Fibroblast of skin of scalp (primary cell): ENCODE measurements at places on chromosomes 5 and 9.

DNA sequence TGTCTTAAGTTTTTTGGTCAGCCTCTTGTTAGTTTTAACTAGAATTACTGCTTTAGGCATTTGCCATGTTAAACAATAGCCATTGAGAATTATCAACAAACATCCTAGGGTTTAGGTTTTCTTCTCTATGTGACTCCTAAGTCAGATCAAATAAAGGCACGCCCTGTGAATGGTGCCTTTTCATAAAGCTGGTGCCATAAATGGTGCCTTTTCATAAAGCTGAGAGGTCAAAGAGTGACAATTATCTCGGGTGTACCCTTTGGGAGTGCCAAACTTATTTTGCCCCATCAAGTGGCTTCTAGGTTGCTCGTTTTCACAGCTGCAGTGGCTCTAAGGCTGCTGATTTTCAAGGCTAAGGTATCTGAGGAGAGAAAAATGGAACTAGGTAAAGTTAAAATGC is 391.6 kb downstream of the DMRTA1 start:
- DNase-seq, result no peak

- no peak for DNase-seq
Observed at GRCh38 chr9:18668944-18669343, 195.0 kb downstream of the ADAMTSL1 start.

- no peak for DNase-seq
Observed at GRCh38 chr9:94984891-94985476, 258.5 kb downstream of the AOPEP start.

- no peak for DNase-seq
Observed at GRCh38 chr5:76290321-76290757, 112.7 kb upstream of the IQGAP2 start.

DNA sequence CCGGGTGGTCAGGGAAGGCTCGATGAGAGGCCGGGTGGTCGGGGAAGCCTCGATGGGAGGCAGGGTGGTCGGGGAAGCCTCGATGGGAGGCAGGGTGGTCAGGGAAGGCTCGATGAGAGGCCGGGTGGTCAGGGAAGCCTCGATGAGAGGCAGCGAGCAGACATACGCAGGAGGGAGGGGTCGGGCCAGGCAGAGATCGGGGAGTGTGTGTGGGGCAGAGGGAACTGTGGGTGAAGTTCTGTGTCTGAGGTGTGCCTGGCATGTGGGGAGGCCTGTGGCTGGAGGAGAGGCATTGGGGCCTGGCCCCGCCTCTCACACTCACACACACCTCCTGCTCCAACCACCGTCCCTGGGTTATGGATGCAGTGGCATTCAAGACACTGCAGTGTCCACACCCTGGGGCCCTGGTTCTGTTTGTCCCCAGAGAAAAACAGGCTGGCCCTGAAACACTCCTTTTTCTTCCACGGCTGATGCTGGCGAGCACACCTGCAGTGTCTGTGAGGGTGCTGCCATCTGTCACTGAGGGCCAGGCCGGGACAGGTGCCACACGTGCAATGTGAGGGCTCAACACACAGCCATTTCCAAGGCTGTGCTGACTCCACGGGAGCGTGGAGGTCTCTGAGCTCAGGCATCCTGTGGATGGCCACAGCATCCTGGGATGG is 6.5 kb upstream of the PLEKHG4B start:
- no peak for DNase-seq

- DNase-seq, result no peak
Observed at GRCh38 chr5:124417196-124417595, 329.2 kb downstream of the ZNF608 start.

GRCh38 chr5:73126957-73127356 is 6.6 kb downstream of the TMEM171 start:
- no peak for DNase-seq

DNA sequence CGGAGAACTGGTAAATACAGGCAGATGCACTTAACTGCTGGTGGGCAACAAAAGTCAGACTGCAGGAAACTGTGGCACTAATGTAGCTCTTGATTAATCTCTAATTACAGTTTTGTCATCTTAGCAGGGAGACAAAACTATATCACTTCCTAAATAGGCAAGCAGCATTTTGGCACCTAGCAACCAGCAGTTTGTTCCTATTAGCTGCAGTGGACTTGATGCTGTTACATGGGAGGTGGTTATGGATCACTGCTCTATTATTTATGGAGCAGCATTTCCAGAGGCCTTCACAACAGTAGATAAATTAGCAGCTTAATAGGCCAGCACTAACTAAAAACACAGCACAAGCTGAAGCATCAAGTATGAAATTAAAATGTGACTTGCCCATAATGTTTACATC is 518.3 kb upstream of the ITGA1 start:
- no peak for DNase-seq

DNA sequence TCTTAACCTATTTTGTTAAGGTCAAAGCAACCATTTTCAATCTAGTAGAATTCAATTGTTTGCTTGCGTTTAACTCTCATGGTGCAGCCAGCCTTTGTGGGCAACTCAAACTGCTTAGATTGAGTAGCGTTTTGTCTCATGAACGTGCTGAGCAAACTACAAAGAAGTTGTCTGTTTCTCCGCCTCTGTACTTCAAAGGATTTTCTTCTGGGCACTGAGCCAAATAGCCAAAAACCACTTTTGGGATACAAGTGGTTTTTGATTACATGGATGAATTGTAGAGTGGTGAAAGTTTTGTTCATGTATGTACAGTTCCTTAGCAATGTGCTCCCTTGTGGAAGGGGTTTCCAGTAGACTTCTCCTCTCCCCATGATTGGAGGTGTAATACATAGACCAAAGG is 122.9 kb downstream of the CFAP90 start:
- no peak for DNase-seq

GRCh38 chr5:146813346-146814157 is 65.0 kb downstream of the PPP2R2B start:
- DNase-seq, result no peak

GRCh38 chr9:116087751-116088194 is 65.8 kb upstream of the PAPPA start:
- DNase-seq, result peak; percentile 70

GRCh38 chr5:177607452-177608192 is 7.7 kb downstream of the B4GALT7 start:
- peak; percentile 83 for DNase-seq

DNA sequence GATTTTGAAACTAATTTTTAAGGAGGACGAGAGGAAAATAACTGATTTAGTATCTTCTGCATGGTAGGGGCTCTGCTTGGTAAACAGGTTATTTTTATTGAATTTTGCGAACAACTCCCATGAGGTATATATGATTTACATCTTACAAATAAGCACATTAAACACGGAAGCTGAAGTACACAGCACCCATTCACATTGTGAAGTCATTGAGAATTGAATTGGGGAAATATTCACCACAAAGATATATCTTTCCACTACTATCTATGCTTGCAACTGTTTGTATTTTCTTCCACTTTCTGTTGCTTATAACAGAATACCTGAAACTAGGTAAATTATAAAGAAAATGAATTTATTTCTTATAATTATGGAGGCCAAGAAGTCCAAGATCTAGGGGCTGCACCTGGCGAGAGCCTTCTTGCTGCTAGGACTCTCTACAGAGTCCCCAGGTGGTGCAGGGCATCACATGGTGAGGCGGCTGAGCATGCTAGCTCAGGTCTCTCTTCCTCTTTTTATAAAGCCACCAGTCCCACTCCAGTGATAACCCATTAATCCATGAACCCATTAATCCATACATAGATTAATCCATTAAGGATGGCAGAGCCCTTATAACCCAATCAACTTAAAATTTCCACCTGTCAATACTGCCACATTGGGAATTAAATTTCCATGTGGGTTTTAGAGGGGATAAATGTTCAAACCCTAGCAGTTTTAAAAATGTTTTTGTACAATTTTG is 79.0 kb upstream of the ZNF608 start:
- DNase-seq, result no peak

DNA sequence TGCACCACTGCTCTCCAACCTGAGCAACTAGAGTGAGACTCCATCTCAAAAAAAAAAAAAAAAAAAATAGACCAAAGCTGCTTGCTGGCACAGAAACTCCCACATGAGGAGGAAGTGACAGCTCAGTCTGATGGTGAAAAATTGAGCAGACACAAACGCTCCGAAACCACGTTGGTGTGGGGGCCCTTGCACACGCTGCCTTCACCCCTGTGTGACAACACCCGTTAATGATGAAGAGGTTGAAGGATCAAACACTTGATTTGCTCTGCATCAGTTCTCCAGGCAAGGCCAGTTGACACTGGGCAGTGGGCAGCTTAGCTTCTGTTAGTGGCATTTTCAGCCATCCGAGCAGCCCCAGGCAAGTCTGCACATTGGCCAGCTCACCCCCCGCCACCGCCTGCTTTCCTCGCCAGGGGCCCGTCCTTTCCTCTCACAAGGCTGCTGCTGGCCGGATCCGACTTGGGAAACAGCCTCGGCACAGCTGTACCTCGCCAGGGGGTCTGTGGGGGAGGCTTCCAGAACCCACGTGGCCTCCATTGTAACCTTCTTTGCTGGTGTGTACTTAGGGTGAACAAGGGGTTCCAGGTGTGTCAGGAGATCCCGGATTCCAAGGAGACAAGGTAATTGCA is 79.8 kb downstream of the COL27A1 start:
- peak; percentile 25 for DNase-seq

DNA sequence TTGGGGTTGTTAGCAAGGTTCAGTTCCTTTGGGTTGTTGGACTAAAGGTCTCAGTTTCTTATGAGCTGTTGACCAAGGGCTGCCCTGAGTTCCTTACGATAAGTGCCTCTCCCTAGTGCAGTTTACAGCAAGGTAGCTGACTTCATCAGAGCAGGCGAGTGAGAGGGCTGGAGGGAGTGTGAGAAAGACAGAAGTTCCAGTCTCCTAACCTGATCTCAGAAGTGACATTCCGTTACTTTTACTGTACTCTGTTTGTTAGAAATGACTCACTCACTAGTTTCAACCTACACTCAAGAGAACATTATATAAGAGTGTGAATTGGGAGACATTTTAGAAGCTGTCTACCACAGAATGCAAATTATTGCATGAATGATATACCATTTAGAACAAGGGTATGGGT is 21.2 kb upstream of the IL31RA start:
- DNase-seq, result no peak

GRCh38 chr9:87515588-87516221 is 18.0 kb downstream of the DAPK1 start:
- DNase-seq, result no peak

GRCh38 chr9:107862881-107863280 is 373.3 kb upstream of the KLF4 start:
- no peak for DNase-seq

DNA sequence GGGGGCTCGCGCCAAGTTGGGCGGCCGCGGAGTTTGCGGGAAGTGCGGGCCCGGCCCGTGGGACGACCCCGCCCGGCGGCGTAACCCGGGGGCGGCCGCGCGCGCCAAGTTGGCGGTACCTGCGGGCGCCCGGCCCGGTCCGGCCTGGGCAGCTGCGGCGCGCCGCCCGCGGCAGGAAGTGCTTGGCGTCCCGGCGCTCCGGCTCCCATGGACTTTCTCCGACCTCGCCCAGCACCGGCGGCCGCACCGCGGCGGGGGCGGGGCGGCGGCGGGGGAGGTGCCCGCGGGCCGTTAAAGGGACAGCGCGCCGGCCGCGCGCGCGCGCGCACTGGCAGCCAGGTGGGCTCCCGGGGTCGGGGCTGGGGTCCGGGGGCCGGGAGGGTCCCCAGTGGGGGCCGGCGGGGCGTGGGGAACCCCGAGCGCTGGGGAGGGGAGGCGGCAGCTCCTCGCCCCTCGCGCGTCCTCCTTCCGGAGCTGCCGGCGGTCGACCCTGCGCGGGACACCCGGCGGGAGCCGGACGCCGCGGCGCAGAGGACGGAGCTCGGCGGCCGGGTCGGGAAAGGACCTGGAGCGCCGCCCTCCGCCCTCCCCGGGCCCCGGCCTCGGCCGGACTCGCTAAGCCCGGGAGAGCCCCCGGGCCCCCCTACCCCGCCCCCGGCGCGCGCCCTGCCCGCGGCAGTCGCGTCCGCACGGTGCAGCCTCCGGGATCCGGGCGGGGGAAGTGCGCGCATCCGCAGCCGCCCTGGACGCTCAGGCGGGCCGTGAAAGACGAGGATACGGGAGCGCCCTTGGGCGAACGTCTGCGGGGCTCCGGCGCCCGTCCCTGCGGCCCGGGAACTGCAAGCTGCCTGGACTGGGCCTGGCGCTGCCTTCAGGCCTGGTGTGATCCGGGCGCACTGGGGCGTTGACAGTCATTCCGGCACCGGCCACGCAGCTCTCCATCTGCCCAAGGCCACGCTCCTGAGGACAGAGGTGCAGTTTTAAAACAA is at the start of gene NACC2:
TSS of gene NACC2 (minus strand) at position 220 of the 989 bp plus-strand sequence. CDS start 44,768 bp downstream, outside the sequence.
- DNase-seq, result peak; percentile 68

DNA sequence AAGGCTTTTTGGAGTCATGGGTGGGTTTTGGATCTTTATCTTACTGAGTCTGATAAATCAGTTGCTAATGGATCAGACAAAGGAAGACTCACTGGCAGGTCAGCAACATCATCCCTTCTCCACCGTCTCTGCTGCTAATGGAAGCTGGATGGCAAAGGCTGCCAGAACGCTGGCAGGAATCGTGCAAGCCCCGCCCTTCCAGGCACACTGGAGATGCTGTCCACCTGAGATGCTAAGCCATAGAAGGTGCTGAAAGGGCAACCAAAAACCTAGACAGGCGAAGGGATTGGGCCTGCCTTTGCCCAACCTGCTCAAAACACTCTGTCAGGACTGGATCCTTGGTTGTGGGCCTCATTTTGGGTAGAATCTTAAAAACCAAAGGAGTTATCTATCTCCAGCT is 139.5 kb upstream of the FSTL4 start:
- no peak for DNase-seq

- DNase-seq, result no peak
Observed at GRCh38 chr5:56454219-56454862, 221.2 kb upstream of the ANKRD55 start.

DNA sequence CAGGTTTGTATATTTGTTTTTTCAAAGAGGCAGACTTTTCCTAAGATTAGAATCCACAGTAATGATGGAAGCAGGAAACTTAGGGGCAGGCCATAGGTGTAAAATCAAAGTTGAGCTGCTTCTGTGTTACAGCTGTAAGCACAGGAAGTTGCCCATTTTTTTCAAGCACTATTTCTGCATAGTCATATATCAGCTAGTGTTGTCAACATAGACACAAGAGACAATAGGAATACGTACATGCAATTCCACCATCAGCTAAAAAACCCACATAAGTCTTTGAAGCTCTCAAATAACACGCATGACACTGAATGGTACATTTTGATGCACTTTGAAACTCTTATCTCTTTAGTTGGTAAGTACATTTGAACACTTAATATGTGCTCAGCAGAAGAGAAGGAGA is 20.2 kb upstream of the SMIM15 start:
- DNase-seq, result no peak

- DNase-seq, result no peak
Observed at GRCh38 chr5:174397206-174397605, 327.2 kb upstream of the MSX2 start.

DNA sequence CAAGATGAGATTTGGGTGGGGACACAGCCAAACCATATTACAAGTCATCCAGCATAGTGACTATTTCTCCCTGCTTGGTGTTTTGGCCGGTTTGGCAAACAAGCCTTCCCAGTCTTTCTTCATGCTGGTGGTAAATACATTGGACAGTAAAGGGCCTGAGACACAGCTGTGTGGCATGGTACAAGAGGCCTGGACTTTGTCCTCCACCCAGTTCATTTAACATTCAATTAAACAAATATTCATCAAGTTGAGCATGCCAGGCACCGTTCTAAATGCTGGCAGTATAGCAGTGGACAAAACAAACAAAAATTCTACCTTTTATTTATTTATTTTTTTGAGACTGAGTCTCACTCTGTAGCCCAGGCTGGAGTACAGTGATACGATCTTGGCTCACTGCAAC is 62.7 kb upstream of the SLC28A3 start:
- DNase-seq, result no peak

- DNase-seq, result no peak
Observed at GRCh38 chr9:97385626-97386264, 26.2 kb upstream of the TDRD7 start.

- DNase-seq, result peak; percentile 57
Observed at GRCh38 chr9:11755951-11756350, 937.2 kb upstream of the TYRP1 start.

- peak; percentile 89 for DNase-seq
Observed at GRCh38 chr5:154771383-154771901, 16.3 kb downstream of the LARP1 start.
